ENCODE measurements at places on chromosomes 2 and 18.

- peak; percentile 70 for DNase-seq
Observed at GRCh38 chr2:96773922-96774321, 13.2 kb downstream of the CNNM4 start.

GRCh38 chr2:86042256-86043168, 63.2 kb downstream of the POLR1A start:
- no peak for DNase-seq

GRCh38 chr2:21328177-21328576, 204.4 kb downstream of the TDRD15 start:
- no peak for DNase-seq

- no peak for DNase-seq
Observed at GRCh38 chr2:131016826-131017741, 76.2 kb downstream of the FAM168B start.

DNA sequence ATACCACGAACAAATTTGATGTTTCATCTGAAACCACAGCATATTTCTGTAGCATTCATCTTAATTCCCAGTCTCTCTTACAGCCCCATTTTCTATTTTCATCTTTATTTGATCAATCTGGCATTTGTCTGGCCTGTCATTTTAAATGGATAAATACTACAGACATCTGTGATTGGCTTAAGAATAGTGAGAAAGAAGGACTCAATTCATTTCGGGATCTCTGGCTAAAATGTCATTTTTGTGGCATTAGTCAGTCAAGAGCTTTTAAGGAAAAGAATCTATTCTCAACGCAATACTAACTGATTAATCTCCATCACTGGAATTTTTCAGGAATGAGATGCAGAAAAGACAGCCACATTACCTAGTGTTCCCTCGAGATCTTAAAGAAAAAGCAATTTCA, 585.9 kb downstream of the IRS1 start:
- no peak for DNase-seq

DNA sequence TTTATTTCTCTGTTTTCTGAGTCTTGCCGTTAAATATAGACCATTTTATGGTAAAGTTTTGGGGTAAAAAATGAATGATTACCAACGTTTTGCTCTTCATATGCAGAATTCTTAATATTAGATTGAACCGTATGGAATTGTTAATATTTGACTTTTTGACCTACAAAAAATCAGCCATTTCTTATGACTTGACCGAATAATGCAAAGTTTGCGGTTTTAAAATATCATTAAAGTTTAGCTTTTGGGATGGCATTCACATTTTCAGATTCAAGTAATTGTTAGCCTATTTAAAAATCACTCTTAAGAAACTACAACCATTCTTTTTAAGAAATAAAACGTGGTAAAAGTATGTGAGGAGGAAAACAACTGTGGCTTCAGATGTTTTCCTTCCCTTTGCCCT, 138.0 kb downstream of the HAUS1 start:
- DNase-seq = no peak

- peak; percentile 2 for DNase-seq
Observed at GRCh38 chr2:85589982-85590791, 5.4 kb upstream of the RNF181 start.

DNA sequence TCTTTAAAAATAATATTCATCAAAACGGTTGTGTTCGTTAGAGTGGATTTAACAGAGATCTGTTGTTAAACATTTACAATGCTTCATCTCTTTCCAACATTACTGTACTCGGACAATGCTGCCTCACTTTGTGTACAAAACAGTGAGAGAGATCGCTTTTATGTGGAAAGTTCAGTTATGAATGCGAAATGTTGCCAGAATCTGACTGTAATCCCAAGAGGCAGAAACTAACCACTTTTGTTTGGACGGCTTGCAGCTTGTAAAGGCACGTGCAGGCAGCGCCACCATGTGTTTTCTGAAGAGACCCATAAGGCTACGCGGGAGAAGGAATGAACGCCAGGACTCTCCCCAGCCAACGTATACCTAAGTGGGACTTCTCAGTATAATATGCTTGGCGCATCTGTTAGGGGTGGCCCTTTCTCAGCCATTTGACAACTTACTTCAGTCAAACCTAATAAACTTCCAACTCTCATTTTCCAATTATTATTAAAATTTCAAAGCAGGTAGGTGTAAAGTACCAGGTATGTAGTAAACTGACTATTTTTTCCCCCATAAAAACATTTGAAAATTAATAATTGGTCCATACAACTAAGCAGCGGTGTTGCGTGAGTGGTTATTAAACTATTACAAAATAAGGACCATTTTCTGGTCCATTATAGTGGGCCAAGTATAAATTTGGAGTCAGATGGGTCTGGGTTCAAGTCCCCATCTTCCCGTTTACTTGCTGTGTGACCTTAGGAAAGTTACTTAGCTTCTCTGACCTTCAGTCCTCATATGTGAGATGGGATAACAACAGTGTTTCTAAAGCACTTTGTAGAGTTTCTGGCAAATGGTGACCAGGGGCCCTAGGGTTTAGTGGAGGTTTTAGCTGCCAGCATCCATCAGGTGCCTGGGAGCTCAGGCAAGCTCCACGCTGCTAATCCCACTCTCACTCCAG, 5.6 kb upstream of the NAPG start:
- peak; percentile 86 for DNase-seq

GRCh38 chr2:112485849-112486248, 3.9 kb downstream of the TTL start:
- DNase-seq = no peak

- DNase-seq = no peak
Observed at GRCh38 chr2:222284466-222284865, 14.3 kb downstream of the PAX3 start.

GRCh38 chr18:48855422-48856377, 95.1 kb downstream of the SMAD7 start:
- no peak for DNase-seq

- DNase-seq = no peak
Observed at GRCh38 chr18:79912994-79913831, 38.2 kb downstream of the SLC66A2 start.

- DNase-seq = no peak
Observed at GRCh38 chr2:138213084-138213483, 248.8 kb downstream of the HNMT start.

- no peak for DNase-seq
Observed at GRCh38 chr2:31125918-31126695, 12.1 kb downstream of the GALNT14 start.

DNA sequence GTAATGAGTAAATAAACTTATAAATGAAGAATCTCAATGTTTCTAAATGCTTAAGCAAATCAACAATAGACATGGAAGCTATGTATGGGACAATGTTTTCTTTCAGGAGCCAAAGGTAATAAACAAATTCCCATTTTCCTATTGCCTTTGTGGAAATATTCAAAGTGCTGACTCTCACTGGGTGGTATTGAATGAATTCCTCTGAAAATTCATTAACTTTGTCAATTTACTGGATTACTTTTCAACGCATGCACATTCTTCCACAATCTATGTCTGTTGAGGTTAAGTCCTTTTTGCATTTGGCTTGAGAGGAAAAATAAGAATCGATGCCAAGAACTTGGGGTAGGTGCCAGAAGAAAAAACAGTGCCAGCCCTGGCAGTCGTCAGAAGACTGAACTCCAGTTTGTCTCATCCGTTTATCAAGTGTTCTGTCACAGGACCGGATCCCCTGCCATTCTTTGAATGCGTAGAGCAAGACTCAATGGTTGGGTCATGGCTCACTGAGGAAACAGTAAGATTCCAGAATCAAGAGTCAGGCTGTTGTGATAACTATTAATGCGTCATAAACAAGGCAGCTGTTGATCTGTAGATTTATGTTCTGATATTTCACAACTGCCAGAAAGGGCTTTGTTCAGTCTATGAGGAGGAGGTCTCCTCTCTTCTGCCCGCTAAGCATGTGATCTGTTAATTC, 133.3 kb downstream of the GFPT1 start:
- no peak for DNase-seq

- no peak for DNase-seq
Observed at GRCh38 chr2:173982182-173982714, 17.1 kb upstream of the SP3 start.

- DNase-seq = no peak
Observed at GRCh38 chr18:79227621-79228020, 158.4 kb downstream of the ATP9B start.

DNA sequence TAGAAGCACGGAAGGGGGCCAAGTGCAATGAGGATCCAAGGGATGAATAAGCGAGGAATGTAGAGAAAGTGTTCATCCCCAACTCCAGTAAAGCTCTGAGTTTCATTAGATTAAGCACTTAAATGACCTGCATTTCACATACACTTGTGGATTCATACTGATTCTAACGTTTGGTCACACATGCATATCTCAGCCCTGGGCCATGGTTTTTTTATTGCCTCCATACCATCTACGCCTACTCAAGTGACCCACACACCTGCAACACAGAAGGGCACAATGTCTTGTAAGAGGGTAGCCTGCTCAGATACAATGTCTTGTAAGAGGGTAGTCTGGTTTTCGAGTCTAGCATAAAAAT, 566 bp upstream of the MRPS5 start:
- no peak for DNase-seq

GRCh38 chr2:8478471-8478793, 203.4 kb upstream of the ID2 start:
- DNase-seq = no peak

DNA sequence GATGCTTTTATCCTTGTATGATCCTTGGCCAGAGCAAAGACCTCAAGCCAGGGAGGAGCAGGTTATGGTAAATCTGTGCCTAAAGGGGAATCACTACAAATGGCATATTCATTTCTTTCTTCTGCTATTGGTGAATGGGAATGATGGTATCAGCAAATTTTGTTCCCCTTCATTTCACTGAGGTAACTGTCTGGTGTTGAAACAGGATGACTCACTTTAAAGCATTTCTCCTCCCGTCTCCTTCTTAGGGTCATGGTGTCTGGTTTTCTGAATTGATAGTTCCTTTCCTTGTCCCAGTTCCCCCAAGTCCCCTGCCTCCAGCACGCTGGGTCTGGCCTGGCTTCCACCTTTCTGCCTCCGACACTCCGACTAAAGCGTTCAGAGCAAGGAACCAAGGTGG, 109.2 kb downstream of the MREG start:
- DNase-seq = no peak

DNA sequence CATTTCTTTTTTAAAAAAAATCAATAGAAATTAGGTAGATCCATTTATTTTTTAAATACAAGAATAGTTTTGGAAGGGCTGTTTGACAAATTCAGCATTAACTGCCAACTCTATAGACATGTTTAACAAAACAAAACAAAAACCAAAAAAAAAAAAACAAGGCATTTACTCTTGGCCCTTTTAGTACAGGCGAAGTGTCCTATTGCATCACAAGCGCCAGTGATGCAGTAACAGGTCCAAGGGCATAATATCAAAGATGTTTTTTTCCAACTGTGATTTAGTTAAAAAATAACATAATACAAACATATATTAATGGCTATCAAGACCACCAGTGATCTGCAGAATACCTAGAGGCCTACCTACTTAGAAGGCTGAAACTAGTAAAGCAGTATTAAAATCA, 55.3 kb downstream of the XDH start:
- no peak for DNase-seq

GRCh38 chr18:77039196-77040130, 93.1 kb downstream of the MBP start:
- no peak for DNase-seq

DNA sequence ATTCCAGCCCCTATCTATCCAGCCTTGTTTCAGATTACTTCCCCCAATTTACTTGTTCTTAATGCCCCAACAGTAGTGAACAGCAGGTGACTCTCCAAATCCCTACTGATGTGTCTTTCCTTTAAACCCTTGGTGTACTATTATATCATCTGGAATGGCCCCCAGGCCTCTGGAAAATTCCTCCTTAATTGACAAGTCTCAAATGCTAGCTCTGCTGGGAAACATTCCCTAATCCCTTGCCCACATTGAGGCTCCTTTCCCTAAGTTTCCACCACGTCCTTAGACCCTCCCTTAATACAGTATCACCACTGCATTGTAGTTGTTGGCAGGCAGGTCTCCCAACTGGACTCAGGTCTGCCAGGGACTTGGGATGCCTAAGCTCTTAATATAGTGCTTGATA, 41.0 kb downstream of the MYO3B start:
- no peak for DNase-seq

- DNase-seq = no peak
Observed at GRCh38 chr2:95530734-95531133, 46.2 kb upstream of the TRIM43B start.

DNA sequence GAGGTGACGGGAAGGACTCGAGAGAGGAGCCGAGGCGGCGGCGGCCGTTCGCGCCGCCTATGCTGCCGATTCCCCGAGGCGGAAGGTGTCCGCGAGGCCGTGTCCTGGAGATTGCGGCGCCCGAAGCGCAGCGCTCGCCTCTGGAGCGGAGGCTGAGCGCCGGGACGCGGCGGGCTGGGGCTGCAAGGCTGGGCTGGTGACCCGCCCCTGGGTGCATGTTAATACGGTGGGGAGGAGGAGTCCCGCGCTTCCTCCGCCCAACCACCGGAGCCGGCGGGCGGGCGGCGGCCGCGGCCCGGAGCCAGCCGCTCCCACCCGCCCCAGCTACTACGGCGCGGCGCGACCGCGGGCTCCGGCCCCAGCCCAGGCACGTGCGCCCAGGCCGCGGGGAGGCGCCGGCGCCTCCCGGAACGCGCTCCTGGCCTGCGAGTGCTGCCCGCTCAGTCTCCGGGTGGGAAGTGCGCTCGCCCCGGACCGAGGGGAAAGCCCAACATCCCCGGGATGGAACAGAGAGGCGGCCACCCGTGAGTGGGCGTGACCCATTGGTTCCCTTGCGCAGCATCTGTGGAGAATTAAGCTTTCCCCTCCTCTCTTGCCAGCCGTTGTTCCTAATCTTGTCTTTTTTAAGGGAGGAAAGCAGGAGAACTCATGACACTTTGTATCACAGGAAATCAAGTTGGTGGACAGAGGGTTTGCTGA, at the start of gene DLGAP1:
DLGAP1 (minus strand) TSS at position 195 of the 699 bp plus-strand sequence.
- no peak for DNase-seq

- no peak for DNase-seq
Observed at GRCh38 chr18:51687845-51688585, 490.5 kb upstream of the MEX3C start.

DNA sequence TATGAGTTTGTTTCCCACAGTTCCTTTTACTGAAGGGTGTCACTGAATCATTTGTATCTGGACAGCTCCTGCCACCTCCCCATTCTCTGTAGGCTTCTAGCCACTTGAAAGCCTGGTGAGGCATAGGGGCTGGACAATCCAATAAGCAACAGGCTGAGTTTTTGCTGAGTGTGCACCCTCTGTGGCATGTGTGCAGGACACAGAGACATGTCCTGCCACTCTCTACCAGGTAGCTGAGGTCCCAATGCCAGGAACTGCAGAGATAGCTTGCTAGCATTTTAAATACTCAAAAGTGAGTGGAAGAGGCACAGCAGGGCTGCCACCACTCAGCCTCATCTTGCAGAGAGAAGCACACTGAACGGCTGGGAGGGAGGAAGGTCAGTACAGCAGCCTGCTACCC, 77.2 kb upstream of the TFCP2L1 start:
- DNase-seq = no peak

- no peak for DNase-seq
Observed at GRCh38 chr2:75488157-75488556, 72.6 kb downstream of the EVA1A start.

- no peak for DNase-seq
Observed at GRCh38 chr18:76285866-76286265, 209.2 kb downstream of the ZNF516 start.
